ENCODE measurements at places on chromosomes 3 and 15. TPM values are rescaled to one million over a fixed set of nuclear protein-coding genes. Genes with fewer than 3 reads are reported as not detected.

SCG3 gene
- not detected for total RNA-seq

EFCC1 gene
- not detected for total RNA-seq

HDDC3 gene
- total RNA-seq = 12.8 TPM

OR4M2 gene
- not detected for total RNA-seq
